ENCODE measurements at places on chromosomes 6 and 20.
A peak's percentile ranks its signal among the peaks of the same experiment; 100 is the strongest.

DNA sequence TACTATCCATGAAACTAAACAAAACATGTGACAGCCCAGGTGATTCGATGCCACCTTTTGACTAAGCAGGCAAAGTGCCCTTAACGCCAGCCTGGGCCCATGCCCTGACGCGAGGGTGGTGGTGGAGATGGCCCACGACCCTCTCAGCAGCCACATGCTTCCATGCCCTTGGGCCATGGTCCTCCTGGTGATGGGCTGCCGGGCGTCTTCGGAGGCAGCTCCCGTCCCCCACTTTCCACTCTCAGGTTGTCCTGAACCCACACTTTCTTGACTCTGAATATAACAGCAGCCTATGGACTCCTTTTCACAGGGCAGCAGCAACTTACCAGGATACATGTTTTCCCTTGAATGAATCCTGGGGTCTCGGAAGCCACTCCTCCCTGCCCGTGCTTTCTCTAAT lies 33.6 kb downstream of the TMEM242 start:
- no peak for DNase-seq

DNA sequence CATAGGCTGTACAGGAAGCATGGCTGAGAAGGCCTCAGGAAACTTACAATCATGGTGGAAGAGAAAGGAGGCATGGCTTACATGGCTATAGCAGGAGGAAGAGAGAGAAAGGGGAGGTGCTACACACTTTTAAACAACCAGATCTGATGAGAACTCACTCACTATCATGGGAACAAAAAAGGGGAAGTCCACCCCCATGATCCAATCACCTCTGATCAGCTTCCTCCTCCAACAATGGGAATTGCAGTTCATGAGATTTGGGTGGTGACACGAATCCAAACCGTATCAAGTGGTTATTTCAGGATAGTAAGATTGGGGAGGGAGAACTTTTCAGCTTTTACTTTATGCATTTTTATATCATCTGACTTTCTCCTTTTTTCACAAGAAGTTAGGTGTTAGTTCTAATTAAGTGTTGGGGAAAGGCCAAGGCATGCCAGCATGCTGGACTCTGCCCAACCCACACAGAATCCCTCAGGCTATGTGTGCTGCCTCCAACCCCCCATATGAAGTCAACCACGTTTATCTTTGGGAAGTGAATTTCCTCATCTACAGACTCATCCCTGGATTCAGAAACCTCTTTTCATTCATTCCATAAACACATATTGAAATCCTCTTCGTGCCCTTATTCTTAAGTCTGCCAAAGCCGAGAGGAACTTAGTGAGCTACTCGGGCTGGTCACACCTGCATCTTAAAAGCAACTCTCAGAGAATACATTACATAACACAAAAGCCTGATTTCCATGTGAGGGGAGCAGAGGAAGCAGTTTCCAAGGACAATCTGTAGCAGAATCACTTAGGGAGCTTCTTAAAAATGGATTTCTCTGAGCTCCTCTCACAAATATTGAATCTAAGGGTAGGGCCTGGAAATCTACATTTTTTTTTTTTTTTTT lies 16.7 kb upstream of the CLIC5 start:
- DNase-seq, result no peak

DNA sequence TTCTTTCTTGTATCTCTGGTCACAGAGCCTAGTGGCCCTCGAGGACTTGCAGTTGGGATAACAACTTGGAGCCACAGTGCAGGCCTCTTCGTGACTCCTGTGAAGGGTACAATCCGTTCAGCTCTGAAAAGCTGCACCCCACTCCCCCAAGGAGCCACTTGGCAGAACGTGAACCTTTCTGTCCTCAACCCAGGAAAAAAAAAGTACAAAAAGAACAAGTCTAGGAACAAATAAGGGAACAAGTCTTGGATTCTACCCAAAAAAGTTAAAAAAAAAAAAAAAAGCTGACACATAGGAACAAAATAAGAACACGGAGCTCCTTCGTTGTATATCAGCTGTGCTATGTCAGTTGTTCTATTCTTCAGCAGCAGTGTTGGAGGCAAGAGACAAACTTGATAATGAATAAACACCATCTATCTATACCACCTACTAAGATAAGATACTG lies 77.9 kb upstream of the TULP1 start:
- DNase-seq, result no peak

- DNase-seq, result no peak
Observed at GRCh38 chr6:117552618-117553017, 49.7 kb downstream of the GOPC start.

GRCh38 chr20:46299078-46299477 lies 9.2 kb downstream of the CDH22 start:
- DNase-seq, result no peak

DNA sequence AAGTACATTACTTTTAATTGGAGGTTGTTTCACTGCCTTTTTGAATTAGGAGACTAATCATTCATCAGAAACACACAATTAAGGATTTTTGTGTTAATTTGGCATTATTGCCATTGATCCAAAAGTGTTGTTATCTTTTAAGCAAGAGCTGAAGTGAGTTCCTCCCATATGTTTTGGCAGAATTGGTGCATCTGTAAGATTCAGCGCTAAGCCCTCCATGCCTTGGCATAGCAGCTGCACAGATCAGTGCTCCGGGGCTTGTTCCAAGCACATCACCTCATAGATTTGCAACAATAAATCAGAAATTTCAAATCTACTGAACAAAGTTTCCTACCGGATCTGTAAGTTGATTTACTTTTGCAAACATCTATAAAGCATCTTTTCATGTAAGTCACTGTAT lies 106.8 kb upstream of the PHACTR1 start:
- no peak for DNase-seq

- no peak for DNase-seq
Observed at GRCh38 chr20:55667955-55668354, 337.4 kb downstream of the CBLN4 start.

DNA sequence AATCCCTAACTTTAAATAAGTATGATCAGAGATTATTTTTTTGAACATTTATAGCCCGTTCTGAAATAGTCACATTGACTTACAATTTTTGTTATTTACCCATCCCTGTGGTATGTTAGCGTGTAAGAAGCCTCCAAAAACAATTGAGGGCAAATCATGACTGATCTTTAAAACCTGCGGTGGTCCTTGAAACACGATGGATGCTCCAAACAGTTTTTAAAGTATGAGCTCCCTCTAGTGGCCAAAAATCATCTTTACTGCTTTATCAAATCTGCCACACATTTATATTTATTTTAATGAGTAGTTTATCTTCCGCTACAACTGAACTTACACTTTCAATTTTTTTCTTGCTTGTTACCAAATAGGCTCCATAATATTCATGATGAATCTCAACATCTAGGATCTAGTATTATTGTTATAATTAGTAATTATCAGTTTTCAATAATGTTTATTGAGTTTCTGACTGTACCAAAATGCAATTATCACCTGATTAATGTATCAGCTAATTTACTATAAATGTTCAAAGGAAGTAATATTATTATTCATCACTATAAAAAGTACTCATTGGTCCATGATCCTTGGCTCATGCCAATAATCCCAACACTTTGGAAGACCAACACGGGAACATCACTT lies 52.2 kb downstream of the MARCKS start:
- DNase-seq, result peak; percentile 72

- DNase-seq, result no peak
Observed at GRCh38 chr20:53708129-53708968, 114.7 kb upstream of the ZNF217 start.

- DNase-seq, result no peak
Observed at GRCh38 chr20:51347831-51348230, 194.7 kb downstream of the NFATC2 start.

DNA sequence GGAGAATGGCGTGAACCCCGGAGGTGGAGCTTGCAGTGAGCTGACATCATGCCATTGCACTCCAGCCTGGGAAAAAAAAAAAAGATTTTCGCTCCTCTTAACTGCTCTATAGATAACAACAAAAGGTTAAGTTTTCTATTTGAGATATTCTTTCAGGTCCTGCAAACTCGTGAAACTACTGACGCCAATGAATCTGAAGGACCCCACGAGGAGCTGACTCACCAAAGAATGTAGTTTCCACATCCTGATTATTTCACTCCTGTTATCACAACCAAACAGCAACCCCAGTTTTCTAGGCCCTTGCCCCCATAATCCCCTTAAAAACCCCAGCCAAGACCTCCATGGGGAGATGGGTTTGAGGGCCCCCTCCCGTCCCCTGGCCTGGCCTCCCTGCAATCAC lies 58.7 kb downstream of the OTOR start:
- no peak for DNase-seq

- no peak for DNase-seq
Observed at GRCh38 chr20:43210901-43211300, 21.2 kb upstream of the PTPRT start.

DNA sequence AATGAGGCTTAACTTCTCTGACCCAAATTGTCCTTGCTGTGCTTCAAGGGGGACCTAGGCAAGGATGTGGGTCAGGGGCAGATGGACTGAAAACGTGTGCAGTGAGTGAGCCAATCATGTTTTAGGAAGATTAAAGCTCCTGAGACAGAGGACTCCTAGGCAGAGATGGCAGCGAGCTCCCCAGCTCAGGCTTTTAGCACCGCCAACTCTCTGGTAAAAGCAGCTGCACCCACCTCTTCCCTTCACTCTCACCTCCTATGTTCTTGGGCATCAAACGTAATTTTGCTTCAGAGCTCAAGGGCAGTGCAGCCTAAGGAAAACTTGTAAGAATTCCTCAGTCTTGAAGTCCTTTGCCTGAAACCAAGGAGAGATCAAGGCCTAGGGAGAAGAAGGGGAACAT lies 10.3 kb downstream of the RPP21 start:
- DNase-seq, result no peak

DNA sequence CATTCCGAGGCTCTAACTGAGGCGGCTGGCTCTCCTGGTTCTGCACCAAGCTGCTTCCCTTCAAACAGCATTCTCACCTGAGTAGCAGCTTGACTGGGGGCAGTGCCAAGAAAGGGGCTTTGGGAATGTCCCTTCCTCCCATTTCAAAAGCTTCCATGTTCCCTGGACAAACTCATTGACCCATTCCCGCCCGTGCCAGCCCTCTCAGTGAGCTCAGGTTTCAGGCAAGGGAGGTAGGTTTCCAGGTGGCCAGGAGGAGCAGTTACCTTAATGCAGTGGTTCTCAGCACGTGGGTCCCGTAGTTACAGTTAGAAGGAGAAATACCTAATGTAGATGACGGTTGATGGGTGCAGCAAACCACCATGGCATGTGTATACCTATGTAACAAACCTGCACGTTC lies 135.2 kb downstream of the ELOVL4 start:
- no peak for DNase-seq

- no peak for DNase-seq
Observed at GRCh38 chr20:57122536-57123489, 143.6 kb downstream of the BMP7 start.

DNA sequence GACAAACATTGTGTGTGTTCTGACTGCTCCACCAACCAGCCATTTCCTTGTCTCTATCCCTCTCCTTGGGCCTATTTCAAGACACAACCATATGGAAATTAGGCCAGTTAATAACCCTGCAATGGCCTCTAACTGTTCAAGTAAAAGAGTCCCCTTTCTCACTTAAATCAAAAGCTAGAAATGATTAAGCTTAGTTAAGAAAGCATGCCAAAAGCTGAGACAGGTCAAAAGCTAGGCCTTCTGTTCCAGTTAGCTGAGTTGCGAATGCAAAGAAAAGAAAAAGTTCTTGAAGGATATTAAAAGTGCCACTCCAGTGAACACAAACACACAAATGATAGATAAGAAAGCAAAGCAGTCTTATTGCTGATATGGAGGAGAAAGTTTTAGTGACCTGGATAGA lies 22.5 kb downstream of the SERINC1 start:
- DNase-seq, result no peak

GRCh38 chr6:12065321-12066140 lies 53.4 kb downstream of the HIVEP1 start:
- DNase-seq, result no peak

- DNase-seq, result peak; percentile 14
Observed at GRCh38 chr20:38298768-38299288, 5.1 kb upstream of the BPI start.

DNA sequence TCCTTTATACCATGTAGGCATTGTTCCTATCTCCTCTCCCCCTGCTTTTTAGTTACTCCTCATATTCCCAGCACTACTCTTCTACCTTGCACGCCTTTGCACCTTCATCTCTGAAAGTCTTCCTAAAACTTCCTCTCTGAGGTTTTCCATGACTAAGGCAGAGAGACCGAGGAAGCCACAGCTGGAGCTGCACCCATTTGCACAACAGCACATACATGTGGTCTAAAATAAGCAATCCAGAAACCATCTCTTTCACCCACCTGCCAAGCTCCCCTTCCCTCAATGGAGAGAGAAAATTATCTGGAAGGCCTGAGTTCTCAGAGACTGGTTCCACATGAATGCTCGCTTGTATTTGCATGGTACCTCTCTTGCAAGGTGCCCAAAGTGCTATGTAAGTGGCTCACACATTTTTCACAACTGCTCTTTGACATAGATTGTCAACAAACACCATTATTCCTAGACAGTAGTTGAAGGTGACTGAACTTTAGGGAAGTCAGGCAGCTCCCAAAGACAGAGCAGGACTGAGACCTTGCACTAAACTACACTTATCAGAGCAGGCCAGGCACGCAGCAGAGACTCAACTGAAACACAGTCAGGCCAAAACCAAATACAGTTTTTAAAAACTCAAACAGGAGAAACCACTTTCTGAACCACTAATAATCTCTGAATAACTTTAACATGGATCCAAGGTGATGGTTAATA lies 313.2 kb downstream of the TFAP2A start:
- DNase-seq, result no peak

DNA sequence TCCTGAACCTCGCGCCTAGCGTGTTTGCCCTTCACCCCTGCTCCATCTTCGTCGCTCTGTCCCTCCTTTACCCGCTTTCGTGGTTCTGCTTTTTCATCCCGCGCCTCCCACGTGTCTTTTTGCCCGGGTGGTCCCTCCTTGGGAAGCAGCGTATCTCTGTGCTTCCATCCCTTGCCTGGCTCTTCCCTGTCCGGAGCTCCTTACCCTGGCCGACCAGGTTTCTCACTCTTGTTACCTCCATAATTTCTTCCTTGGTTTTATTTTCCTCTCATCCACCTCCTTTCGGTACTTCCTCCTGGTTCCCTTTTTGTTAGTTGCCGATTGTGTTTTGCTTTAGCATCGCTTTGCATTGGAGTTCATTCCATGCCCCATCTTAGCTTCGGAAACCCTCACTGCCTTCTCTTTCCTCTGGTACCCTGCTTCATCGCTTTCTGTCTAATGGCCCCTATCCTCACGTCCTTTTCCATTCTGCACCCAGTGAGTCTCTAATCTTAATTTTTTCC lies 735 bp downstream of the FAM135A start:
- DNase-seq, result no peak

DNA sequence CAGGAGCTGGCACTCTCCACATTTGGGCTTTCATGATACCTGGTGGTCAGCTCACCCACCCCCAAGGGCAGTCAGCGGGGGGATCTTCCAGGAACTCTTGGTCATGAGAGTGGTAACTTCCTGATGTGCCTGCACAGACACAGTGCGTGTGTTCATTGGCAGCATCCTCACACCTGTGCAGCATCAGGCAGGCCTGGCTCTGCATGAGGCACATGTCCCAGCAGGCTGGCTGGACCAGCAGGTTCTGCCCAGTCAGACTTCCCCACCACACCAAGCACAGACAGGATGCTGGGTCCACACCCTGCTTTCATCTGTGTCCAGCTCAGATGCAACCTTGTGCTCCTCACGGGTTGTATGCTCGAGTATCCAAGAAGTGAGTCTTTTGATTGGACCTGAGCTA lies 15.7 kb upstream of the UNC93A start:
- DNase-seq, result no peak
